Heart left ventricle (tissue), 16 donors: ENCODE measurements at places on chromosomes 4 and X. TPM values are rescaled to one million over a fixed set of nuclear protein-coding genes. Genes with fewer than 3 reads are reported as not detected.
A peak's percentile ranks its signal among the peaks of the same experiment; 100 is the strongest.

Gene FGF13
- 0.83 TPM for total RNA-seq

Gene USP17L25
- total RNA-seq, result not detected

Gene TSR2
- 33.1 TPM for total RNA-seq

Gene MMRN1
- total RNA-seq, result 3.2 TPM

DNA sequence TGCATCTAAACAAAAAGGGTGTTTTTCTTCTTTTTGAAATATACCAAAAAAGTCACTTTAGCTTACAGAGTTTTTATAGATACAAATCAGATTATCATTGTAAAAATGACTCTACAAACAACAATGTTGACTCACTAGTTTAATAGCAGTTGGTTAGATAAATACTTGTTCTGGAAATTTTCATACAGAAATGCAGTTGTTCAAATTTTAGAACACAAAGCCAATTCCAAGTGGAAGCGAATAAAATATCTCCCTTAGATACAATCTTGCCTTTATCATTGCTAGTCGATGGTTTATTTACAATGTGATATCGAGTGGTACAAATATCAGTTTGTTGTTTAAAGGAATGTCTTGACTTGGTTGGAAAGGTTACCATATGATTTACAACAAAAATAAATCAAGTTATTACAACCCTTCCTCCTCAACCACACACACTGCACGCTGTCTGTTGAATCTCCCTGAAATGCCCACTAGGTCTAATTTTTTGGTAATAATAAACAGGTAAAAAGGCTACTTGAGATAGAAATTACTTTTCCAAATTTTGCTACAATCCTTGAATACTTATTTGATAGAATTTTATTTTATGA is 114.8 kb downstream of the CDS1 start:
- no peak for DNase-seq

DNA sequence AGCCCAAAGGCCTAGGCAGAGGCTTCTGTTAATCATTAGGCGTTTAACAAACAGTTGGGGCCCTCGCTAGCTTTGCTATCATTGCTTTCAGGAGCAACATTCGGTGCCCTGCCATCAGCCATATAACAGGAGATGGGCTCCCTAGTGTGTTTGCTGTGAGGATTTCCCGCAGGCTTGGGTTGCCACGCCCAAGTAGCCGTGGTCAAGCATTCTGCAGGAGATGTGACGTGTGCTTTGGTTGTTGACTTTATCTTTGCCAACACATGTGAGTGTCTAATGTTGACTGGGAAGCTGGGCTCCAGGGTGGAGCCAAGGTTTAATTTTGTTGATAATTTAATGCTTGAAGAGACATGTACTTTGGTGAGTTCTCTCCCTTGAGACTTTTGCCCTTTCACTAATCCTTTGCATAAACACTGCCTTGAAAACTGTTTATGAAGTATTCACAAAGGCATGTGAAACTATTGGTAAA is 184.6 kb upstream of the KIT start:
- DNase-seq, result no peak

DNA sequence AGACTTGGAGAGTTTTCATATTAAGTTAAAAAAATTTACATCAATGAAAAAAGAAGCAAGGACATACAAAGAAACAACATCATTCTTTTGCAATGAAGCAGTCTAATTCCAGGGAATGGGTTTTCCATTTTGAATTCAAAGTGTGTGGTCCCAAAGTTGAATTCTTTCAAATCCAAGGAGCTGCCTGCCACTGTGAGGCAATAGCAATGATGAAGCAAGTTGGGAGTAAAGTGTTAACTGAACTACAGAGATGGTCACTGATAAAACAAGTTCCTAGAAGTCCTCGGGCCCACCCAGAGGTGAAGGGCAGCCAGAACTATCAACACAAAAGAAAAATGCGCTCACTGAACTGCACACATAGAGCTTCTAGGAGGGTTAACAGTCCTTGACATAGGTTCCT is 115.9 kb downstream of the RAB28 start:
- DNase-seq, result no peak

- DNase-seq, result no peak
These were observed 132.7 kb upstream of the MAP3K15 start for GRCh38 chrX:19647731-19648588.

- DNase-seq, result peak; percentile 44
These were observed 351.9 kb upstream of the FTHL17 start for GRCh38 chrX:31423609-31424189.

- no peak for DNase-seq
These were observed 6.3 kb upstream of the SH3KBP1 start for GRCh38 chrX:19893727-19894126.

DNA sequence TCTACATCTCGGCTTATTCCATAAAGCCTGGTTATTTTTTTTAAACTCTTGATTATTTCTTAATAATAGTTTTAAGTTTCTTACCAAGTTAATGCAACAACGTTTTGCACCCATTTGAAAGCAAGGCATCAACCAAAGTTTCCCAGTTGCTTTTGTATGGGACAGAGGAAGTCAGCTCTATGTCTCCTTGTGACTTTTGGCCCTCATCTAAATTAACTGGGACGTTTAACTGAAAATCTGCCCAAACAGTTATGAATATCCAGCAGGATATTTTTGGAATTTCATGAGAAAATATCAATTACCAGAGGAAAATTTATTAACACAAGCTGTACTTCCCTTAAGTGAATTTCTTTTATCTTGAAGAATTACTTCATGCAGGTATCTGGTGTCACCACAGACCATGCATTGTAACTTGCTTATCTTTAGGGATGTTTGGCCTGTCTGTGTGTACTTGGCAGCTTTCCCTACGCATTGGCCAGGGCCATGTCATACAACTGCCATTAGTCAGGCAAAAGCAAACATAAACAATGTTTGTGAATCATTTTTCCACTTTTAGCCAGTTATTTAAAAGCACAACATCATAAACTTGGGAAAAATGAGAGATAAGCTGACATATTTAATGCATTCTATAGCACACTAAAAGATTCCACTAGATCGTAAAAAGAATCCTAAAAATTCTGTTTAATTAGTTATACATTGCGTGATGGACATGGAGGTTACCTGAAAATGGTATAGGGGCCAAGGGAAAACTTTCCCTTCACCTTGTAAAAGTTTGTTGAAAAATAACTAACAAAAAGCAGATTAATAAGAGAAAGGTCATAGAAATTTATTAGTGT is 101.4 kb upstream of the PDE5A start:
- peak; percentile 36 for DNase-seq

- no peak for DNase-seq
These were observed 125.4 kb upstream of the DMD start for GRCh38 chrX:33336783-33337182.

- no peak for DNase-seq
These were observed 92.9 kb upstream of the WDR44 start for GRCh38 chrX:118252967-118253366.

GRCh38 chr4:76703123-76703490 is 194.8 kb downstream of the SOWAHB start:
- no peak for DNase-seq
